ENCODE measurements at places on chromosomes 6 and 20.
A peak's percentile ranks its signal among the peaks of the same experiment; 100 is the strongest.

DNA sequence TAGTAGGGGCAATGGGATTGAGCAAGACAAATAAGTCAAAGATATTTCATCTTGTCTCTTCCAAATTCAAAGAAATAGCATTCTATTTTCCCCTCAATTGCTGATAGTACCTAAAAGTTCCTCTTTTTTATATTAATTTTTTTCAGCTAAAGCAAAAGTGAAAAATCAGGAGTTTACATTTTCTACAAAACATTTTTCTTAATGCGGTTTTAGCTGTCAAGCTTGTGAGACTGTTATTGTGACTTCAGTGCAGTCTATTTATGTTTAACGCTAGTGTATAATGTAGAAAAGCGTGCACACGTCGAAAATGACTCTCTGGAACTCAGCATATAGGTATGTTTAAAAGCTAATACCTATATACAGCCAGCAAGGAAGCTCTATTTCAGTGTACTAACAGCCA lies 119.8 kb downstream of the BTBD3 start:
- no peak for DNase-seq

DNA sequence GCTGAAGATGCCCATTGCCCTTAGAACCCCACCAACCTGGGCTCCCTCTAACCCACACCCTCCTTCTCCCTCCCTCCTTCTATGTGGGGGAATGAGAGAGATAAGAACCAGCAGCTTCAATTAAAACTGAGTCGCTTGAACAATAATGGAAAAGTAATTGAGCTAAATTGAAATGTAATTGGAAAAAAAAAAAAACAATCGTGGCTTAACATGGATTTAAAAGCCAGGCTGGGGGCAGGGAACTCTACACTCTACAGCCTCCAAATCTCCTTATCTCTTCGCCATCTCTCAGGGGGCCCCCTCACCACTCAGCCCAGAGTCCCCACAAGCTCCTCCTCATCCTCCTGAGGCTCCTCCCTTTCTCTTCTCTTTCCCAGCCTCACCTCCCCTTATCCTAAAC lies 83.2 kb downstream of the MDGA1 start:
- DNase-seq: no peak

- peak; percentile 55 for DNase-seq
Observed at GRCh38 chr20:63977739-63978276, 1.6 kb downstream of the SAMD10 start.

- DNase-seq: no peak
Observed at GRCh38 chr6:1575210-1576041, 34.3 kb upstream of the FOXC1 start.

DNA sequence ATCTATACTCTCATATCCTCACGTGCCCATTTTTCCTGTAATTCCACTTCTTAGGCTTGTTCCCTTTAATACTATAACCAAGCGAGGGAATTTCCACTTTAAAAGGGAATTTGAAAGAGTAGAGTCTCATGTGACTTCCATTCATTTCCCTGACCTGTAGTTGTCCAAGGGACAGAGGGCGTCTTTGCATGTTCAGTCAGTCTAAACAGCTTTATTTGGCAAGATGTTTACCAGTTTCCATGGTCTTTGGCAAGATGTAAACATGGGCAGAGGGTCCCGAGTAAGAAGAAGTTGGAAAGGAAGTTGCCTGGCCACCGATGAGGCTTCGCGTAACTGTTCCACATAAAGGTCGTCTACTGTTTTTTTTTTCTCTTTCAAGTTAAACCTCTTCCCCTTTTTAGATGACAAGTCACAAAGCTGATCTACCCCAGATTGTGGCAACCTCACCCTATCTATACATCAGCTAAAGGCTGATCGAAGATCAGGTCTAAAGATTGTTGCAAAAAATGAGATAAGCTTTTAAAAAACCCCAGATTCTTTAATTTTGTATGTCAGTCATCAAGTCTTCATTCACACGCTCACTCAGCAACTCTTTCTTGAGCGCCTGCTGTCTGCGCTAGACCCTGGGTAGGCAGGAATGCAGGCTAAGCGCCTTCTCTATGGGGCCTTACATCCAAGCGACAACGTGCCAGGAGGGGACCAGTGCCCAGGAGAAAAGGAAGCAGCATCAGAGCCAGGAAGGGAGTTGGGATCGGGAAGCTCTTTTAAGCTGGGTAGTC lies 31.7 kb upstream of the CCR6 start:
- peak; percentile 83 for DNase-seq

DNA sequence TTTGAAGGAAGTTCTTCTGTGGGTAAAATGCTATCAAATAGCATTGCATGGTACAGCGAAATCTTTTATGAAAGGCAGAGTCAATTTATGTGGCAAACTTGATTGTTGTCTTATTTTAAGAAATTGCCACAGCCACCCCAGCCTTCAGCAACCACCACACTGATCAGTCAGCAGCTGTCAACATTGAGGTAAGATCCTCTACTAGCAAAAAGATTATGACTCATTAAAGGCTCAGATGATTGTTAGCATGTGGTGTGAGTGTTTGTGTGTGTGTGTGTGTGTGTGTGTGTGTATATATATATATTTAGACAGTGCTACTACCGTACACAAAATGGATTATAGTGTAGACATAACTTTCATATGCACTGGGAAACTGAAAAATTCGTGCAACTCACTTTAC lies 27.8 kb downstream of the LRRN4 start:
- peak; percentile 26 for DNase-seq

DNA sequence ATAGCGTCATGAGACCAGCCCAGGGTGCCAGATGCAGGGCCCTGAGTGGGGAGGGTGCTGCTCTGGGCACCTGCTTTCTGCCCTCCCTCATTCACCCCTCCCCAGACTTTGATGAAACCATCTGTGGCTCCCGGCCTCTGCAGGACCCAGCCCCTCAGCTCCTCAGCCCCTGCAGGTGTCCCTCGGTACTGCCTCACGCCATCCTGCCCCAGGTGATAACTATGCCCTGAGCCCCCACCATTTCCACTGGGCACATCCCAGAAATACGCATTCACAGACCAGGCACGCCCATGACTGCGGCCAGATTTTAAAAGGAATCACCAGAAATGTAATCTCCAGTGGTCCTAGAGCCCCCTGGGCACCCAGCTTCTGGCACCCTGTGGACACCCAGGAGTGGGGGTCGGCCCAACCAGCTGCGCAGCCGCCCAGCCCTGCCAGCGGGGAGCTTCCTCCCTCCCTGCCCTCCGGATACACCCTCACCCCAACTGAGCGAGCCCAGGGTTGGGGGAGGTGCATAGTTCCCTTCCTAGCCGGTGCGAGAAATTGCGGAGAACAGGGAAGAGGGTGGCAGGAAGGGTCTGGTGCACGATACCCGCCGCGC lies 615 bp upstream of the NTSR1 start:
- DNase-seq: no peak

DNA sequence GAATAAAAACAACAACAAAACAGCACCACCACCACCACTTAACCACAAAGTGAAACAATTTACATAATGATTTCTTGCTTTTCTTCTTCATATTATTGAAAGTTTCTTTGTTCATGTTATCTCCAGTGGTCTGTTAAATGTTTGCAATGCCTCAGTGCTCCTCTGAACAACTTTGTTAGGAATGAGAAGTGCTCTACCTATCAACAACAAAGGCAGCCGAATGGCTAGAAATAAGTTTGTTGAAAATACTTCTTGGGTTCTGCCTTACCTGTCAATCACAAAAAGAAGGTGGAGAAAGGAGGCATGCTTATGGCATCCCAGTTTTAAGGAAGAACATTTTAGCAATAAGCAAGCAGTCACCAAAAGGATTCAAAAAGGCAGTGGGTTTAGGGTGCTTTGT lies 490.2 kb downstream of the PRKN start:
- no peak for DNase-seq

Data from suppressor macrophage treated with lipopolysaccharide for 4 hours (primary cell).